Nephron progenitor cell (in vitro differentiated cells): ENCODE measurements at places on chromosomes 6 and 20.

- DNase-seq = no peak
Observed at GRCh38 chr6:143839196-143839595, 3.9 kb upstream of the LTV1 start.

GRCh38 chr6:2738373-2738979, 12.2 kb downstream of the MYLK4 start:
- DNase-seq = peak; percentile 60

GRCh38 chr20:1121429-1121828, 3.0 kb downstream of the PSMF1 start:
- DNase-seq = no peak

- no peak for DNase-seq
Observed at GRCh38 chr6:134457941-134458340, 140.0 kb upstream of the SGK1 start.

DNA sequence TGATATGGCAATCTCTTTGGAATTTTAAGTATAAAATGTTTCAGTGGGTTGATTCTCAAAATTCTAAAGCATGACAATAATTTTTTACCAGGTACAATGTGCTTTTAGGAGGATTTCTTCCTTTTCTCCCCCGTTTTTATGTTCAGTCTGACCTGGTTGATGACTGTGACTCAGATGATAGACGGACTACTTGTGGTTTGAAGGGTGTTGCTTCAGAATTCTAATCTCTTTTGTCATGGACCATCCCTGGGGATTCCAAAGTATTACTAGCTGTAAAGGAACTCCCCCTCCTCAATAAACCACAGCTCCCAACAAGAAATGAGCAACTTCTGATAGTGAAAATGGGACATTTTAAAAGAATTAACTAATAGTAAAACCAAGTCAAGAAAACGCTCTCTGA, 34.9 kb upstream of the TNFAIP3 start:
- no peak for DNase-seq

DNA sequence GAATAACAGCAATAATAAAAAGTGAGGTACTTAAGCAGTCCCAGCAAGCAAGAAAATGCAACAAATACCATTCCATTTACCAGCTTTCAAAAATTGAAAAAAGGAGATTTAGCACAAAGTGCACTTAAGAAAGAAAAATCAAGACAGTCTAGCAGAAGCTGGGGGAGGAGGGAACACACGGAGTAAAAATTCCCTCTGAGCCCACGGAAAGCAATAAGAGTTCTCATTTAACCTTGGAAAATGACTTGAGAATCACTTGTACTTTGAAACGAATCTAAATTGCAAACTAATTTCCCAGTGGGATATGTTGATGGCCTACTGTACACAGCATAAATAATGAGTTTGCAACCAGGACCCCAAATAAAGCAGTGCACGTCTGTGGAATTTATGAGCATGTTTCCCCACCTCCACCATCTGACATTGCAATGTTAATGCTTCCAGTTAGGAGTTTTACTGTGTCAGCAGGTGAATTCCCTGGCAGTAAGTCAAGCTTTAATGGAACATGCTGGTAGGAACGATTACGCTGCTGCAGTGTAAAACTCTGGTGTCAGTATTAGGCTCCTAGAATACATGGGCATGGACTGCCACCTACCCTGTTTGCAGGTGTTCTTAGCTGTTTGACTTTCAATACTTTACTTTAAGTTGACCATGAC, 386.8 kb downstream of the HDGFL1 start:
- DNase-seq = no peak

- DNase-seq = no peak
Observed at GRCh38 chr6:87366072-87366827, 21.6 kb downstream of the C6orf163 start.

GRCh38 chr6:155881826-155882526, 426.3 kb upstream of the NOX3 start:
- no peak for DNase-seq
